ENCODE measurements at places on chromosomes 6 and 20. TPM values are rescaled to one million over a fixed set of nuclear protein-coding genes. Genes with fewer than 3 reads are reported as not detected.

Gene ISM1
- 0.45 TPM for total RNA-seq

Gene MGME1
- total RNA-seq = 15.5 TPM

Gene TRIM40
- not detected for total RNA-seq

Gene RBM24
- 13.8 TPM for total RNA-seq

Gene HLA-DQB1
- total RNA-seq = 3.0 TPM

Gene SNX9
- total RNA-seq = 39.2 TPM

Gene IFT52
- 21.3 TPM for total RNA-seq

Gene WFDC10B
- not detected for total RNA-seq

Gene C20orf141
- total RNA-seq = 4.4 TPM

Gene PERP
- 149 TPM for total RNA-seq

Gene SPATA25
- total RNA-seq = 7.4 TPM

Gene CBLN4
- total RNA-seq = 5.8 TPM

Gene DNMT3B
- 11.5 TPM for total RNA-seq

Gene C4A
- 32.8 TPM for total RNA-seq

Gene CDH4
- total RNA-seq = 0.05 TPM

Gene PPP1R11
- 49.7 TPM for total RNA-seq

Gene FAM110A
- 33.0 TPM for total RNA-seq

Gene BICRAL
- 26.2 TPM for total RNA-seq

Gene PTCRA
- total RNA-seq = not detected

Gene CDK19
- total RNA-seq = 41.4 TPM

Gene CLIC5
- 3.2 TPM for total RNA-seq

Gene EYS
- 0.18 TPM for total RNA-seq

Gene PSMA7
- total RNA-seq = 176 TPM

Gene BPIFB4
- 1.1 TPM for total RNA-seq

Gene TFAP2D
- not detected for total RNA-seq

Gene POU3F2
- not detected for total RNA-seq

Gene BTNL2
- not detected for total RNA-seq

Gene WFDC2
- 100.0 TPM for total RNA-seq

Gene FAM83C
- 0.28 TPM for total RNA-seq

Gene PLEKHG1
- 4.9 TPM for total RNA-seq

Gene OTOR
- total RNA-seq = not detected
